ENCODE measurements at places on chromosomes 13 and 19. TPM values are rescaled to one million over a fixed set of nuclear protein-coding genes. Genes with fewer than 3 reads are reported as not detected.

The ZNF805 gene
- 23.0 TPM for total RNA-seq

DNA sequence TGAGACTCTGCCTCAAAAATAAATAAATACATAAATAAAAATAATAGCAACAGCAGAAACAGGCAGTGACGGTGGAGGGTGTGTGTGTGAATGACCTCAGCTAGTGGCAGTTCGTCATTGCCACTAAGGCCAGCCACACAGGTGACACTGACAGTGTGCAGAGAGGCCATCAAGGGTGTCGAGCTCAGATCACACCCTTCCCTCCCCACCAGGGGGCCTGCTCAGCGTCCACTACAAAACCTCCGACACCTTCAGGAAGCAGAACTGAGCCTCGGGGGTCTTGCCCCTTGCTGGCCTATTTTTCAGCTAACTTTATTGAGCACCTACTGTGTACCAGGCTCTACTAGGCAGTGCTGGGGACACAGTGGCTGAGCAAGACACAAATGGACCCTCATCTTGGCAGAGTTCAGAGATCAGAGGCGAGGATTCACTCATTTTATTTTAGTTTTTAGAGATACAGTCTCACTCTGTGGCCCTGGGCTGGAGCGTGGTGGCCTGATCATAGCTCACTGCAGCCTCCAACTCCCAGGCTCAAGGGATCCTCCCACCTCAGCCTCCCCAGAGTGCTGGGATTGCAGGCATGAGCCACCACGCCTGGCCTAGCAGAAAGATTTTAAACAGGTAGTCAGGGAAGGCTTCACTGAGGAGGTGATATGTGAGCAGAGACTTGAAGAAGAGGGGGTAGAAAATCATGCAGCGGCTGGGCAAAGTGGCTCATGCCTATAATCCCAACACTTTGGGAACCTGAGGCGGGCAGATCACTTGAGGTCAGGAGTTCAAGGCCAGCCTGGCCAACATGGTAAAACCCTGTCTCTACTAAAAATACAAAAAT, 30.3 kb upstream of the SEMA6B start:
- peak; percentile 37 for DNase-seq

The PALM3 gene
- 34.6 TPM for total RNA-seq

DNA sequence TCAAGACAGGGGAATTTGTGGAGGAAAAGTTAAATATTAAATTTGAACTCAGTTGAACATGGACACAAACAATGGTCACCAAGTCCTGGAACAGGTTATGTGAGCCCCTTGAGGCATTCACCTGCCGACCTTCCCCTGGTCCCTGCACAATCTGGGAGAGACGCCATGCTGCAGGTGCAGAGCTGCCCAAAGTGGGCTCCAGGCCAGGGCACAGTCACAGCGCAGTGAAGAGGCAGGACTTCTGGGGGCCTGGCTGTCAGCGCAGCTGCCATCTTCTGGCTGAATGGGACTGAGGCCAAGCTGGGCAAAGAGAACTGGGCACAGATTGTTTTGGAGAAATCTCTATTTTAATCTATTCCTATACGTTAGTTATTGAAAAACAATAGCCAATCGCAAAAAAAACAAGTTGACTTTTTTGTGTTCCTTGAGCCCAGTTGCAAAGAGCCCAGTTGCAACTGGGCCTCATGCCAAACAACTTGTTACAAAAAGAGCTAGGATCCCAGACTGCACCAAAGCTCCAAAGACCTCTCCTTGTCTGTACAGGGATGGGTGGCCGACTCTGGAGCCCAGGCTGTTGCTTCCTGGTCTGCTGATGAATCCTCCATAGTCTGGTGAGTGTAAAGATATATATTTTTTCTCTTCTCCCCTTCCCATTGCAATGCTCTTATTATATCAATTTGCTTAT, 1.2 kb upstream of the ZNF626 start:
- DNase-seq = peak; percentile 69

The ZNF799 gene
- 5.8 TPM for total RNA-seq

GRCh38 chr13:45179428-45179827, 21.4 kb downstream of the KCTD4 start:
- DNase-seq = no peak

- DNase-seq = peak; percentile 7
Observed at GRCh38 chr13:20993661-20994440, 67.5 kb downstream of the LATS2 start.

The CYP4F12 gene
- total RNA-seq = 4.2 TPM

- no peak for DNase-seq
Observed at GRCh38 chr13:73985783-73986182, 148.4 kb downstream of the KLF12 start.

DNA sequence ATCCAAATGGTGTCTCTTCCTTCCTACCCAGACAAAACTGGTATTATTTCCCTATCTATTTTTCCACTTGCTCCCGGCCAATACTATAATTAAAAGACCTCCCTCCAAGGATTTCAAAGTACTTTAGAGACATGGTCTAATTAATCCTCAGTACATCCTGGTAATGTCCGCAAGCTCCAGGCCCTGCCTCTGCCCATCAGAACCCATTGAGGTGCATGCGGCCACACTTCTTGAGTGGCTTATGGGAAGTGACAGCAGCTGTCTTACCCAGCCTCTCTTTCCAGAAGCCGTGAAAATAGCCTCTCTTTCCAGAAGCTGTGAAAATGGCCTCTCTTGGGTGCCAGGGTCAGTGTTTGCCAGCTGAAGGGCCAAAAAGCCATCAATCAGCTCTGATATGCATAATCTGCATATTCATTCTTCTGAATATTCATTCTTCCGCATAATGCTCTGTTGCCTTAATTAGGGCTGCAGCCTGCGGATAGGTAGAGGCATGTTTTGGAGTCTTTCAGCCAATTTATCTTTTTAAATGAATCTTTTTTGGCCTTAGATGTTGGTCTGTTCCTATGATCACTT, 148.4 kb upstream of the TMTC4 start:
- no peak for DNase-seq

The SUGP1 gene
- total RNA-seq = 87.4 TPM

DNA sequence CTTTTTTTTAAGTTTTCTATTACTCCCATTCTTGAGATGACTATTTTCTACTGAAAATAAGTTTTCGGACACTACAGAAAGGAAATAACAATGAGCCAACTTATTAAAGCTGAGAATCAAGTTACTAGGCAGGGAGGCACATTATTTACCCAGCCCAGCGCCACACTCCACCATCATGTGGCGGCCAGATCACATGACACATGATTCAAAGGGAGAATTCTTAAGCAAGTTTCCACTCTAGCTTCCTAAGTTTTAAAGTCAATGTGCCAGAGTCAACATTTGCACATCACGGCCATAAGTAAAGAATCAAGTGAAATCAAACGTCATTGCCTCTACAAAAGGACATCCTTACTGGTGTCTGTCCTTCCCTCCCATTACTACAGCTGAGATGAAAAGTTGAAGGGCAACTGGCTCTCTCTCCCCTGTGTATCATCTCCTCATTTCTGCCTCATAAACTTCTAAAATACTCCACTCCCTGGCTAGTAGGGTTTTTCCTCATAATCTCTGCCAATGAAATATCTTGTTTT, 81.7 kb downstream of the KLF12 start:
- no peak for DNase-seq

Measured in testis (tissue), 5 donors.